Activated T-helper 1 cell treated with anti-CD3 and anti-CD28 coated beads, Interleukin-2, amount 50 U/mL, for 16 hours (primary cell): ENCODE measurements at places on chromosomes 1 and 21.

- no peak for DNase-seq
These were observed 1049.6 kb upstream of the ADGRL4 start for GRCh38 chr1:80056179-80056578.

DNA sequence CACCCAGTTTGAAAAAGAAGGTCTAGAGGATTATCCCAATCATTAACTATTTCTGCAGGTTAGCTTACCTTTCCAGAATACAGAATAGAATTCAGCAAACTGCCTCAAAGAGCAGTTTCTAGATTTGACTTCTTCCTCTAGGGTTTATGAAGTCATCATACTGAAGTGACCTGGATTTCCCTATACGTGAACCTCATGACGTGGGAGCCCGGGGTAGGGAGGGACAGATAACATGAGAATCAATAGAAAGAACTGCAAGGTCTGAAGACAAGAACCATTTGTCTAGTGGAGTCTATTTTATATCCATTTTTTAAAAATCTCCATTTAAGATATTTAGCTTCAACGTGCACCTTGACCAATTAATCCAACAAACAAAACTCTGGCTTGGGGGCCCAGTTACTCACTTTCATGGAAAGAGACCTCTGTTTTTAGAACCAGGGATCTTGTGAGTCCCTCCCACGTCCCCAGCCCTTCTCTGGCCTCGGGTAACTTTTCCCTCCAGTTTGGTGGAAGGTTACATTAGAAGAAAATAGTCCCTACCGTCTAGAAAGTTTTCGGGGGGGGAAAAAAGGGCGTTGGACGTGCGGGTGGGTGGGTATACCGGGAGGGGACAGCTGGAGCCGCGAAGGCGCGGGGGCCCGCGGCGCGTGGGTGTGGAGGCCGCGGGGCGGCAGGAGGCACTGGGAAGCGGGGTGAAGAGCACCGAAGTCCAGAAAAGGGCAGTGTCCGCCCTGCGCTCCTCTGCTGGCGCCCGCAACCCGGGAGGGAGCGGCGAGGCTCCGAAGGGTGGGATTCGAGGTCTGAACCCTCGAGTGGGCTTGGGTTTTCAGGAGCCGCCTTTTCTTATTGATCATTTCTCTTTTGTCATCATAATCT lies 13.8 kb upstream of the POGZ start:
- DNase-seq, result no peak

DNA sequence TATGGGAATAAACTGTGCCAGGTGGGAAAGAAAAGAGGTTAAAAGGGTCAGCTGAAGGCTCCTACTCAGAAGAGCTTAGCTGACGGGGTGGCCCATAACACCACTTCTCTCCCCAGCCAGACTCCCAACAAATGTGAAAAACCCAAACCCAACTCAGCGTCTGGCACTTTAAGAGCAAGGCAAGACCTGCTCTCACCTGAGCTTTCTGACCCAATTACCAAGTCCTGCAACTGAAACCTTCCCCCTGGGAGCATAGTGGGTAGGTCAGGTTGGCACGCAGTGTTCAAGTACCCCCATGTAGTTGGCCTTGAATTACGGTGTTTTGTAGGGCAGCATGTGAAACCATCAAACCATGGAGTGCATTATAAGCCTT lies 3.2 kb downstream of the IRF6 start:
- DNase-seq, result no peak

GRCh38 chr1:30721812-30722537 lies 1.4 kb downstream of the MATN1 start:
- no peak for DNase-seq

DNA sequence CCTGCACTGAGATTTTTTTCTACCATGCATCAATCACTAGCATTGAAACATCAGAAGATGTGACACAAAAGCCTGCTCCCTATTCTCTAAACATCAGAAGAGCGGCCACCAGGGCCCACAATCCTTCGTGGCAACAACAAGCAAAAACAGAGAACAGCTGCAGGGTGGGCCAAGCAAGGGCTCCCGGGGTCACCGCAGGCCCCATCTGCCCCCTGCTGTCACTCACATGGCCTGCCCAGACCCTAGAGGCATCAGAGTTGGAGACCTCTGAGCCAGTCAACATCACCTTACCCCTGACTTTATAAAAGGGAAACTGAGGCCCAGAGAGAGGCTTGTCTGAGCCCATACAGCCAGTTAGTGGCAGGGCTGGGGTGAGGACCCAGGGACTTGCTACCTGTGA lies 1.8 kb downstream of the LAPTM5 start:
- DNase-seq, result no peak

DNA sequence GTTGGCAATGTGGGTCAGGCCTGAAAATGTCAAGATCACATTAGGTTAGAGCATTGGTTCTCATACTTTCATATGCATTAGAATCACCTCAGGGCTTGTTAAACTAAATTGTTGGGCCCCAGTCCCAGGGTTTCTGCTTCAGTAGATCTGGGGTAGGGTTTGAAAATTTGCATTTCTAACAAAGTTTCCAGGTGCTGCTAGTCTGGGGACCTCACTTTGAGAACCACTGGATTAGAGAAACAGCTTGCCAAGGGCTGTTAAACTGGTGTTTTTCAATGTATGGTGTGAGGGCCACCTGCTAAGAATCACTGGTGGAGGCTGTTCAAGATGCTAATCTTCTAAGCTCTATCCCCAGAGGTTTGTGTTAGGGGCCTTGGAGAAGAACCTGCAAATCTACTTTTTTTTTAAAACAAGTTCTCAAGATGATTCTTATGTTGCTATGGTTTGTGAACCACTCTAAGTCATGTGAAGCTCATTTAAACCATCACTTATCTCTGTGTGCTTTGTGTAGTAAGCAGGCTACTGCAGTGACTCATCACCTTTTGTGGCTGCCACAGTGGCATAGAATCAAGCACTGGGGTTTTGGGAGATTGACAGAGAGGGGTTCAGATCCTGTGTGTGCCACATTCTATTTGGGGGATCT lies 152.2 kb downstream of the S1PR1 start:
- DNase-seq, result no peak

DNA sequence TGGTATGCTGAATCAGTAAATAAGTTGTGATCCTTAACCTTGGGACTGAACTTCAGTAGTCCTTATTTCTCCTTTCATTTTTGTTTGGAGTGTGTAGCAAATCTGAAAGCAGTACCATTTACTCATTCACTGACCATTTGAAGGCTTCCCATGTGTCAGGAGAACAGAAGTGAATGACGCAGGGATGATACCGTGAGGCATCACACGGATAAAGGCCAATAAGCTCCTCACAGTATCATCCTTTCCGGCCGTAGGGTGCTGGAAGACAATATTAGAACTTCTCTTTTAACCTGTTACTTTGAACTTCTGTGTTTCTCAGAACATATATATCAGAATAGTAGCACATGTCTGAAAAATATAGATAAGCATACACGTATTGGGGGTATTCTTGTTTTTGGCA lies 21.3 kb downstream of the BACH1 start:
- DNase-seq, result no peak

GRCh38 chr1:198681252-198681651 lies 42.4 kb downstream of the PTPRC start:
- no peak for DNase-seq

DNA sequence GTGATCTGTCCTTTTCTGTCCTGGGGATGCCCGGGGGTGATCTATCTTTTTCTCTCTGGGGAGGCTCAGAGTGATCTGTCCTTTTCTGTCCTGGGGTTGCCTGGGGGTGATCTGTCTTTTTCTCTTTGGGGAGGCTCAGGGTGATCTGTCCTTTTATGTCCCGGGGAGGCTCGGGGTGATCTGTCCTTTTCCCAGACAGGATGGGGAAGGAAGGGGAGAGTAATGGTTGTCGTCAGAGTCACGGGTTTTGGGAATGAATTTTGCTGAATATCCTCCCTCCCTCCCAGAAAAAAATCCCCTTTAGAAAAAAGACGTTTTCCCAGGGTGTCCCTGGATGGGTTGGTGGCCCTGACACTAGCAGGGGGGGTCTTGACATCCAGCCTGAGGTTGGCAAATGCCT lies 91.5 kb downstream of the ARHGEF10L start:
- no peak for DNase-seq

- no peak for DNase-seq
These were observed 9.5 kb downstream of the SIM2 start for GRCh38 chr21:36708286-36709029.

GRCh38 chr1:43936431-43937151 lies 3.0 kb downstream of the ARTN start:
- no peak for DNase-seq

GRCh38 chr1:76989976-76990375 lies 122.7 kb downstream of the ST6GALNAC5 start:
- no peak for DNase-seq

DNA sequence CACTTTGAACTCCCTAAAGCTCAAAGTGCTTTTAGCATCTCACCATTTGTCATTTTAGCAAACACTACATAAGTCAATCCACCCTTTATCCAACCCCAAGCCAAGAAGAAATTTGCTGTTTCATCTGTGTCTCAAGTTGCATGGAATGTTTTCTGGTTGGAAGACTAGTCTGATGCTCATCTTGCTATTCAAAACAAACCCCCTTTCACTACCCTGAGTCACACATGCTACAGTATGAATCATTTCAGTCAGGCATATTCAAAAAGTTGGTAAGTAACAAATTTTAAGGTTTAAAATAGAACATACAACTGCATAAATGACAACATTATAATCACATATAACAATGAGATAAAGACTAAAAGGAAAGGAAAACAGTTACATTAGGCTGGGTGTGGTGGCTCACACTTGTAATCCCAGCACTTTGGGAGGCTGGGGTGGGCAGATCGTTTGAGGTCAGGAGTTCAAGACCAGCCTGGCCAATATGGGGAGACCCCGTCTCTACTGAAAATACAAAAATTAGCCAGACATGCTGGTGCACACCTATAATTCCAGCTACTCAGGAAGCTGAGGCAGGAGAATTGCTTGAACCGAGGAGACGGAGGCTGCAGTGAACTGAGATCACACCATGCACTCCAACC lies 38.7 kb downstream of the DSTYK start:
- DNase-seq, result no peak

DNA sequence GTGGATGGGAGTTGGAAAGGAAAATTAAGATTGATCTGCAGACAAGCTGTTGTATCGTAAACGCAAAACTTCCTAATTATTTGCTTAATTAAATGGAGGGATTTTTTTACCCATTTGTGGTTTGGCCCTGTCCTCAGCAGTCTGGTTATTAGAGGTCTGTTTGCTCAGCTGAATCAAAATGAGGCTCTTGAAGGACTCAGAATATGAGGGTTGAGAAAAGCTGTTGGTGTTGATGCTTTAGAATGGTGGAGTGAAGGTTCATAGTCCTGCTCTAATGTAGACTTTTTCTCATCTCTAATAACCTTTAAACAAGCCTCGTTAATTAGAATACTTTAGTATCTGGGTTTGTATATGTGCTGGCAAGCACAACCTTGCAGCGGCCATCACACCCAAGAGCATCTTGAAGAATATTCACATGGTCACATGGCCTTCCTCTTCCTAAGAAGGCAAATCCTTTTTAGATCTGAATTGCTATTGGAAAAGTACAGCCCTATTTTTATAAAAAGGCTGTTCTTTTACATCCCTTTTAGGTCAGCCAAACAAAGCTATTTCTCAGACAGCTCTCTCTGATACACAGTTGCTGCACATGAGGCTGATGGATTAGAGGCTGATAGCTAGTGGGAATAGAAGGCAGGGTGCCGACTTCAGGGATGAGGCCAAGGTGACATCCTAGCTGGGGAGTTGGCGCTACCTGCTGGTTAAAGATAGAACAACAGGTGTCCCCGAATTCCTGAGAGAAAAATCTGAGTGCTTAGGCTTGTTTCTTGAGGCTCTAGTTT lies 53.8 kb downstream of the MACF1 start:
- peak; percentile 33 for DNase-seq

DNA sequence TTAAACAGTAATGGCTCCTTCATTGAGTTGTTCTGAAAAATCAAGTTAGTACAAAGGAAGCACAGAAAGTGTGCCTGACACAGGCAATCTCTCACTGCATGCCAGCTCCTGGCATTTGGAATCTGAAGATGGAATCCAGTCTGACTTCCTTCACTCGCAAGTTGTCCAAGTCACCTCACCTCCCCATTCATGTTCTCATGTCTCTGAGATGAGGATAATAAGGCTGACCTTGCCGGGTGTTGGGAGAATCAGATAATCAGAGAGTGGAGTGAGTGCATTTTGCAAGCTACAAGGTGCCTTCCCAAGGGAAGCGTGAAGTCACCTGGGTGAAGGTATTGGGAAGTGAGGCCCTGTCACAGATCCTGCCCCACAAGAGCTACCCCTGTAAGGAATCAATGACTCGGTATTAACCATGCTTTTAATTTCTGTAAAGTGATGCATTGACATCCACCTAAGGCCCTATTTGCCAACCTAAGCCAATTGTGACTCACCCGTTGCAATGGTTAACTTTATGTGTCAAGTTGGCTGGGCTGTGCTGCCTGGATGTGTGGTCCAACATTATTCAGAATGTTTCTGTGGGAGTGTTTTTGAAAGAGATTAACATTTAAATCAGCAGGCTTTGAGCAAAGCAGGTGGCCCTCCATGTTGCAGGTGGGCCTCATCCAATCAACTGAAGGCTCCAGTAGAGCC lies 62.5 kb upstream of the TARBP1 start:
- no peak for DNase-seq

DNA sequence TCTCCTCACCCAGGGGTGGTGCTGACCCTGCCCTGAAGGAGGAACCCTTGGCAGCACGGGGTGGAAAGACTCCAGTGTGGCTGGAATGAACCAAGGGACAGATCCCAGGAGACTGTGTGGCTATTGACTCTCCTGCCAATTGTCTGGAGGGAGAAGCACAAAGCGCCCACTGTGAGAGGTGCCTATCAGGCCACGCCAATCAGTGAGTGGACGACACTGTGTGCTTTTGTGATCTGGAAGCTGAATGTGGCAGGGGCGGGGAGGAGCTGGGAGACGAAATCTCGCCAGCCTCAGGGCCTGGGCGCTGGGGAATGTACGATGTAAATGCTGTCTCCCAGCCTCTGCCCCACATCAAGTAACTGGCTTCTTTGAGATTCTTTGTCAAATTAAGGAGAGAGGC lies 167.1 kb downstream of the ZBTB18 start:
- DNase-seq, result no peak

GRCh38 chr1:191697556-191697955 lies 460.7 kb upstream of the RGS18 start:
- no peak for DNase-seq

DNA sequence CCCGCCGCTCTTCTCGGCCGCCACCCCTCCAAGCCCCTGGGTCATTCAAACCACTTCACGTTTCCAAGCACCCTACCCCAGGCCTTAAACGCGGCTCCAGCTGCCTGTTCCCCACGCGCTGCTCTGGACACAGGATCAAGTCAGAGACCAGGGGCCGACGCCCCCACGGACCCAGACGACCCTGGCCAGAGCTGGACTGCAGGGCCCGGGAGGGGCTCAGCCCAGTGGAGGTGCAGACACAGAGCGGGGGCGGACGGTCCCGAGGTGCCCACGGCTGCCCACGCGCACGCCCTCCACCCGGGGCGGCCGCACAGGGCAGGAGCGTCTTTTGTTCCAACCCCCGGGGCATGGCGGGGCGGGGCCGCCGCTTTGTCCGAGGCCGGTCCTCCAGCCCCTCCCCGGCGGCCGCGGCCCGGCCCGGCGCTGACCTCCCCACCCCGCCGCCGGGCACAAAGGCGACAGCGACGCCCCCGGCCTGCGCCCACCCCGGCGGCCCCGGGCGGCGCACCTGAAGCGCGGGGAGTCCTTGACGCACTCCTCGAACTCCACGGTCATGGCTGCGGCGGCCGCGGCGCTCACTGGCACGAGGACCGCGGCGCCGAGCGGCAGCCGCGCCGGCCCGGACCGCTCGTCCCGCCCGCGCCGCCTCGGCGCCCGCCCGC lies 338 bp downstream of the ACAP3 start:
- DNase-seq, result no peak
